Cardiac fibroblast (primary cell): ENCODE measurements at places on chromosomes 11 and 22.

DNA sequence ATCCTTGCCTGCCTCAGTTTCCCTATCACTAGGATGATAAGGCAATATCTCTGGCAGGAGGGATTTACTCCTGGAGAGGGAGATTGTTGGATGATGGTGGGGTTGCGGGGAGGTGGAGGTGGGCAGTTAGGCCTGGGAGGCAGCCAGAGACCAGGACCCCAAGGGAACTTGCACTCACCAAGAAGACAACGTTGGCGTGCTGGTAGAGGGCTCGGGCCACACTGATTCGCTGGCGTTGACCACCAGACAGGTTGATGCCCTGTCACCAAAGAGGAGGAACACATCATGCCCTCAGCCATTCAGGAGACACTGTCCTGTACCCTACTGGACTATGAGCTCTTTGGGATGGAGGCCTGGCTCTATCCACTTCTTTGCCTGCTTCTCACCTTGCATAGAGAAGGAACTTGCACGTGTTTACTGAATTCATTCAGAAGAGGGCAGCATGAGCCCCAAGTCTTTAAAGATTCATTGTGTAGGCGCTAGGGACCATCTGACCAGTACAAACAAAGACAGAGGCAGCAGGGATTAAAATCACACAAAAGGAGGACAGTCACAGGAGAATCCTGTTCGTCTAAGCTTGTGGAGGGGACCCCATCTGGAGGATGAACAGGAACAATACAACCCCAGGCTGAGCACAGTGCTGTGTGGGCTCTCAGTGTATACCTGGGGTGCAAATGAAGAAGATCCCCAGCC is 24.2 kb upstream of the KCNJ11 start:
- no peak for DNase-seq

GRCh38 chr11:78767027-78767932 is 192.6 kb upstream of the NARS2 start:
- no peak for DNase-seq

DNA sequence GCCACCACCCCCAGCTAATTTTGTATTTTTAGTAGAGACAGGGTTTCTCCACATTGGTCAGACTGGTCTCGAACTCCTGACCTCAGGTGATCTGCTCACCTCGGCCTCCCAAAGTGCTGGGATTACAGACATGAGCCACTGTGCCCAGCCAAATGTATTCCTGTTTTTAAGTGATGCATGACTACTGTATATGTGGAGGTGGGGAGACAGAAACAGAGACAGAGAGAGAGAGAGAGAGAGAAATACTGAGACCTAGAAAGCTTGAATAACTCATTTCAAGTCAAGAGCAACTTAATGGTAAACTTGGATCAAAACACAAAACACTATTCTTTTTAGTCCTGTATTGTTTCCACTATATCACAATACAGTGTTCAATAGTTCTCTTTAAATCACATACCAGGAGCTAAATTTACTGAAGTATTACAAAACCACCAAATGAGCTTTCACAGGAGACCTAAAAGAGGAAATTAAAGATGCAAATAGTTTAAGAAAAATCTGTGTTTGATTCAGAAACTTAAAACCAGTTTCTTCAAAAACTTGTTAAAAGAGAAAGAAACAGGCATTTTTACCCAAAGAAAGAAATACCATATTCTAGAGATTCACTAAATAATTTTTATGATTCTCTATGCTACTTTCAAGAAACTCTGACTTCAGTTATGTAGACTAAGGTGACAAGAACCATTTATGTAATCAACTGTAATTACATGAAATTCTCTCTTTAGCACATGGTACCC is 188.7 kb downstream of the ETS1 start:
- no peak for DNase-seq

GRCh38 chr11:73225001-73225686 is 7.1 kb downstream of the P2RY2 start:
- DNase-seq: no peak

GRCh38 chr22:27537501-27537900 is 264.1 kb downstream of the MN1 start:
- peak; percentile 84 for DNase-seq

GRCh38 chr11:93059117-93059957 is 89.9 kb downstream of the MTNR1B start:
- DNase-seq: peak; percentile 70

DNA sequence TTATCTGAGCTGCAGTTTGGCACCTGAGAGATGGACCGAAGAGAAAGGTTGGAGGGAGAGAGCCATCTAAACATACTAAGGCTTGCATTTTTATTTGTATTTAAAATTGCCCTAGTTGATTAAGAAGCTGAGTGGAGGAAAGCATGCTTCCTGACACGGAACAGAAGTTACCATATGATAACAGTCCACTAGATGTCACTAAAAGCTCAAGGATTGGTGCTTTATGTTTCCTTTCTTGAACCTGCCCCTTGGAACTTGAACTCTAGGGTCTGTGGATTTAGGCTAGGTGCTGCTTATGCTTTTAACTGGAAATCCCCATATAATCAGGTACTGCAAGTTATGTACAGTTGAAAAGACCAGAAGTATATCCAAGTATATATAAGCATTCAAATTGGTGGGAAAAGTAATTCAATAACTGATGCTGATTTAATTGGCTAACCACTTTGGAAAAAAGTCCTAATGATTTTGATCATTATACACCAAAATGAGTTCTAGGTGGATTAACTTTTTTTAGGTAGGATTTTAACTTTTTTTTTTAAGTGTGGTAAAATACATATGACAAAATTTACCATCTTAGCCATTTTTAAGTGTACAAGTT is 9.5 kb downstream of the RBMXL2 start:
- peak; percentile 64 for DNase-seq

DNA sequence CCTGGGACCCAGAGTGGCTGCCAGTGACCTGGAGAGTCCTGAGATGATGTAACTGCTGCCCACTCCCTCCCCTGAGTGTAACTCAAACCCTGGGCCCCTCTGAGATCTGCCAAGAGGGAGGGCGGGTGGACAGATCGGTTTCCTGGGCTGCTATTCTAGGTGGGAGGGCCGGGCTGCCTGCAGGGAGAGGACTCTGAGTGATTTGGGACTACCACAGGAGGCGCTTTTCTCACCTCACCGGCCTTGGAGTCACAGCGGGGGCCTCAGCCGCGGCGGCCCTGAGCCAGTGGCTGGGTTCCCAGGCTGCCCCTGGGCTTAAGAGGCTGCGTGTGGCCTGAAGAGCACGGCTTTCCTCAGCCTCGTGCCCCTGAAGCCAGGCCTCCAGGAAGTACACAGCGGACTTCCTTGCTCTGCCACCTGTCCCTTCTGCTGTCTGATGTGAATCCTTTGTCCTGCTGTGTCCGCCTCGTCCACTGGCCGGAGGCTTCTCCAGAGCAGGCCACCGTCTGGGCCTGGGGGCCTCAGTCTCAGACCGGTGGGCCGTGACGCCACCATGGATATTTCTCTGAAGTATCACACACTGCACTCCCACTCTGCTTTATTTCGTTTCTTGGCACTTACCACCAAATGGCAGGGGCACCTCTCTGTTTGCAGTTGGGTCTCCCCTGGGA is 11.5 kb downstream of the RELT start:
- no peak for DNase-seq

- DNase-seq: peak; percentile 8
These were observed 39.0 kb downstream of the QSER1 start for GRCh38 chr11:32931606-32932005.

DNA sequence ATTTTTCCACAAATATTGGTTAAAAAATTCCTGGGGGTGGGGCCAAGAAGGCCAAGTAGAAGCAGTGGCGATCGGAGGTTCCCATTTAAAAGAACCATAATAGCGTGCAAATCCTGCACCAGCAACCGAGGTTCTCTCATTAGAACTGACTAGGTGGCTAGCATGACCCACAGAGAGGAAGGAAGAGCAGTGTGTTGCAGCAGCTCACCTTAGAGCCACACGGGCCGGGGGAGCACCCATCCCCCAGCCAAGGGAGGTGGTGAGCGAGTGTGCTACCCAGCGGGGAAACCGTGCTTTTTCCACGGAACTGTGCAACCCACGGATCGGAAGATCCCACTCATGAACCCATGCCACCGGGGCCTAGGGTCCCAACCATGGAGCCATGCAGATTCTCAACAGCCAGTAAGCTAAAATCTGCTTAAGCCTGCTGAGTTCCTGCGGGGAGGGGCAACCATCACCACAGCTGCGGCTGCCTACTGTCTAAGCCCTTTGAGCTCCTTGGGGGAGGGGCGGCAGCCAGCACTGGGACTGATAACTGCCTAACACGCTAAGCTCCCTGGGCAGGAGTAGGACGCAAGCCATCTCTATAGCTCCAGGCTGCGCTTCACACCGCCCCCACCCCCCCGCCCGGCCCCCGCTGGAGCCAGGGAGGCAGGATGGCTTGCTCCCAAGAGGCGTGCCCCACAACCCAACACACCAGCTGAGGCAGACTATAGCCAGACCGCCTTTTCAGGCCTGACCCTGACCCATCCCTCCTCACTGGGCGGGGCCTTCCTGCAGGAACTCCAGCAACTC is 21.0 kb upstream of the HTATIP2 start:
- DNase-seq: no peak

DNA sequence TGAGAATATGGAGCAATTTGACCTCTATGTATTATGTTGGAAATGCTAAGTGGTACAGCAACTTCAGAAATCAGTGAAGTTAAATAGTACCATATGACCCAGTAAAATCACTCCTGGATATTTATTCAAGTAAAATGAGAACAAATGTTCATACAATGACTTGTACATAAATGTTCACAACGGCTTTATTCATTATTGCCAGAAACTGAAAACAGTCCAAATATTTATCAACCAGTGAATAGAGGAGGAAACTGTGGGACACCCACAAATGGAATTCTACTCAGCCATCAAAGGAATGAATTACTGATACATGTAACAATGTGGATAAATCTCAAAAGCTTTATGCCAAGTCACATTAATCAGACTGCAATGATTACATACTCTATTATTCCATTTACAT is 416.3 kb downstream of the AASDHPPT start:
- DNase-seq: peak; percentile 29

DNA sequence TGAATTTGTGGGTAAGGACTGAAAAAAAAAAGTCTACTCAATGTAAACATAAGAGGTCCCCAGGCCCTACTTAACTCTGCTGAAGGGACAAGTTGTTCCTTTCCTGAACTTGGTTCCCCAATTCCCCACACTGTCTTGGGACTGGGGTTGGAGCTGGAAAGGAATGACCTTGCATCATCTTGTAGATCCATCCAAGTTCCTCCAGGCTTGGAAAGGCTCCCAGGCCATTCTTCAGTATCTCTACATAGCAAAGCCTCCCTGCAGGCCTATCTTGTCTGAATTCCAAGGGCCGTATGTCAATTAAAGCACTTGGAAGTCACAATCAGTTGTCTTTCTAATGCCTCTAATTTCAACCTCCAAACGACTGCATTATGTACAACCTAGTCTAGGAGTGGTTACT is 361.2 kb downstream of the TMEM135 start:
- no peak for DNase-seq

DNA sequence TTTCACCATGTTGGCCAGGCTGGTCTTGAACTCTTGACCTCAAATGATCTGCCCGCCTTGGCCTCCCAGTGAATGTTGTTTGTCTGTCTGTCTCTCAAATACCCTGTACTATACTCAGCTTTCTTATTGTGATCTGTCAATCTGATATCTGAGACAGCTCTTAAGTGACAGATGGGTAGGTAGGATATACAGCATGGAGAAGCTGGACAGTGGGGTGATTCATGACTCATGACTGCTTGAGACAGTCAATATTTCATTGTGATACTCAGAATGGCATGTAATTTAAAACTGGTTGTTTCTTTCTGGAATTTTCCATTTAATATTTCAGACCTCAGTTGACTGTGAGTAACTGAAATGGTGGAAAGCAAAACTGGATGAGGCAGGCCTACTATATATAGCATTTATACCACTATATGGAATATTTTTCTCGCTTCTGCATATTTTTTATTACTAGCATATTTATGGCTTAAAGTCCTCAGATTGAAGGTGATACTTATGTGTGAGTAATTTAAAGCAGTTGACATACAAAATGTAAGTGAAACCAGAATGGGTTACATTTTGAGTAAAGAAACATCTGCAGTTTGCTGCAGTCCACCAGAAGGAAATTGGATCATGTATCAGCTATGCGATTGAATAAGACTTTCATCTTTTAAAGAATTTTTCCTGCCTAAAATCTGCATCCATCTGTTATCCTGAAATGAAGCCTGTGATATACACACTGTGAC is 22.3 kb downstream of the ARHGAP42 start:
- DNase-seq: peak; percentile 48

GRCh38 chr22:47335460-47335859 is 573.0 kb downstream of the TBC1D22A start:
- DNase-seq: no peak

DNA sequence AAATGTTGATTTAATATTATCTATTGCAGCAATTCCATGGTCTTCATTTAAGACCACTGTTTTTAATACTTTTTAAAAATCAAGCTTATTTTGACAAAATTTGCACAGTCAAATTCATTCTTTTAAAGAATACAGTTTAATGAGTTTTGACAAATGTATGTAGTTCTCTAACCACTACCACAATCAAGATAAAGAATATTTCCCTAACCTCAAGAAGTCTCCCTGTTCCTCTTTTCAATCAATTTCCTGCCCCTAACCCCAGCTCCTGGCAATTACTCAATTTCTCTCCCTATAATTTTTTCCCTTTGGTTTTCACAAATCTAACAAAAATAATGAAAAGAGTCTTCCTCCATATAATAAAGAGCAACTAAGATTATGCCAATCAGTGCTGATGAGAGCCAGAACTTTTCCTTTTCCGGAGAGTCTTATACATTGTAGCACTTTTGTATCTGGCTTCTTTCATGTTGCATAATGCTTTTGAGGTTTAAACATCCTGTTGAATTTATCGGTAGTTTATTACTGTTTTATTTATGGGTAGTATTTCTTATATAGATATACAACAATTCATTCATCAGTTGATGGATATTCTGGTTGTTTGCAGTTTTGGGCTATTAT is 231.7 kb downstream of the AASDHPPT start:
- DNase-seq: no peak

GRCh38 chr22:41461901-41462300 is 6.6 kb downstream of the PHF5A start:
- no peak for DNase-seq

GRCh38 chr11:91860661-91861060 is 364.0 kb upstream of the FAT3 start:
- DNase-seq: no peak

GRCh38 chr22:41833369-41834004 is 582 bp downstream of the SREBF2 start:
- DNase-seq: no peak

- DNase-seq: no peak
These were observed 3.3 kb downstream of the NPAT start for GRCh38 chr11:108218912-108219783.

DNA sequence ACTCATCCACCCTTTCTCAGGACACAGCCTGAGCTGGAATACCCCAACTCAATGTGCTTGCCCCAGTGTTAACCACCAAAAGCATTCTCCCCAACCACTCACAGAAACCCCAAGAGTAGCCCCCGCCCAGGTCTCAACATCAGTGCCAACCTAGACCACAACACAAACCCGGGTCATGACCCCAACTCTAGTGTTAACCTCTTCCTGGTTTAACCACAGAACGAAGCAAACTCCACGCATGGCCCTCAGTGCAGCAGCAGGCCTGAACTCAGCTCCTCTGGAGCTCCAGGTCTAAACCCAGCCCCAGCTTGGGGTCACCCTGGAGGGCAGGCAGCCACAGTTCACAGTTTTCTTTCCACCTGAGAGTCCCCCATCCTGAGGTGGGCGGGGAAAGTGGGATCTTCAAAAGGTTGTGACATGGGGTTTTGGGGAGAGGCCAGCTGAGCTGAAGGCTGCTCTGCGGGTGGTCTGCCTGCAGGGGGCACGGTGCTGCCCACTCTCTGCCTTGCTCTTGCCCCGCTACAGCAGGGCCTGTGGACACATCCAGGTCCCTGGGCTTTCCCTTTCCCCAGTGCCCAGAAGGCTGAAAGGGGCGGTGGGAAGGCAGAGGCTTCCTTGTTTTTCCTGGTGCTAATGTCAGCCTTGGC is 37.9 kb downstream of the NECTIN1 start:
- DNase-seq: no peak
